ENCODE measurements at places on chromosomes 3 and 15.
A peak's percentile ranks its signal among the peaks of the same experiment; 100 is the strongest.

- DNase-seq, result no peak
Observed at GRCh38 chr3:105927741-105928140, 58.9 kb upstream of the CBLB start.

DNA sequence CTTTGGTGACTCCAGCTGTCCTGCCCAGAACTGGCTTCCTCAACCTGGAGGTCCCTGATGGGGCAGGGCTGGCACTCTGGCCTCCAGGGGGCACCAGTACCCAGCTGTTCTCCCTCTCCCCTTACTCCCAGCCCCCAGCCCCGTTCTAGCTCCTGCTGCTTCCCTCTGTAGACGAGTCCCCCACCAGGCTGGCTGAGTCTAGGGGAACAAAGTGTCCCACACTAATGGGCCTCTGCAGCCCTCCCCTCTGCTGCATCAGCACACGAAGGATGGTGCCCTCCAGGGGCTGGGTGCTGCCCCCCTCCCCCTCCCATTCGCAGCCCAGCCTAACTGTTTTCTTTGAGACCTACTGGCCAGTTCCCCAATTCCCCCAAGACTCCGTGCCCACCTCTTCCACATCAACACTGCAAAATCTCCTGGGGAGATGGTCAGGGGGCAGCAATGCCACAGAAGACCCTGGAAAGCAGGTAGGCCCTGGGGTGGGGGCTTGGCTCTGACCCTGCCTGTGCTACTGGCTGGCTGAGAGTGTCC, 4.2 kb downstream of the RHCG start:
- no peak for DNase-seq

GRCh38 chr3:50322386-50323091, at the start of gene HYAL2:
Gene HYAL2 (minus strand): TSS chr3:50322745. CDS start chr3:50320489, 2,256 bp downstream.
- peak; percentile 37 for DNase-seq

DNA sequence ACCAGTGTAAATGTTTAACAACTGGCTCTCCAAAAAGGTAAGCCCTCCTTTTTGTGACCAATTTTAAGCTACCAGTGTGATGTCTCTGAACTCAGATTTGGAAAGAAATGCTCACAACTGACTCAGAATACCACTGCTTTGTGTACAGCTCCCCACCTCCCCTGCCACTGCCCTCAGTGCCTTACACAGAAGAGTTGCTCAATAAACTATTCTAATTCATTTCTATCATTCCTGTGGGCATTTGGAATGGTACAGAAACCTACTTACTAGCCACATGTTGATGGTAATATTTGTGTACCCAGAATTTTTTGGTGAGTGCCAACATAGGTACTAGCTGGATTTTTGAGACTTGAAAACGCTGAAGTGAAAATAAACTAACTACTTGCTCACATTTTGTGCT, 16.0 kb downstream of the LRRN1 start:
- DNase-seq, result no peak

DNA sequence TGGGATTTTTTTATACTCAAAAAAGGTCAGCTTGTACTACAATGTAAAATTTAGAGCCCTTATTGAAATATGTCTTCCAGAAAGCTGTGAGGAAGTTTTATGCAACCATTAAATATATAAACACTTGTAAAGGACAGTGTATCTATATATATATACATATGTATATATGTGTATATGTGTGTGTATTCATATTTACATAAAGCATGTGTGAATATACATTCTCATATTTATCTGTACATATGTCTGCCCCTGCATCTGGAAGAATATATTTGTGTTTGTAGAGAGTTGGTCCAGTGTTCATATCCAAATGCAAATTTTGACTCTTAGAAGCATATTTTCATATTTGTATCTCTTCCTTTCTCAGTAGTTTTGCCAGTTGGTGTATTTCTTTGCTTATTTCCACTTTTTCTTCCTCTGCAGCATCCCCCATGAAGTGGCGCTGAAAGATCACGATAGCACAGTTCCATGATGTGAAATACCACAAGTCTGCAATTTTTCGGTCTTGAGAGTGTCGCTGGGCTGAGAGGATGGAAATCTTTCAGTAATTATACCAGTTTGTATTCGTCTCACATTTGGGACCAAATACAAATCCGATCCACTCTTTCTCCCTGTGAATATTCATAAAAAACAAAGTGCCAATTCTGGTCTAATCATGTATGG, 311.7 kb upstream of the DPH6 start:
- no peak for DNase-seq

DNA sequence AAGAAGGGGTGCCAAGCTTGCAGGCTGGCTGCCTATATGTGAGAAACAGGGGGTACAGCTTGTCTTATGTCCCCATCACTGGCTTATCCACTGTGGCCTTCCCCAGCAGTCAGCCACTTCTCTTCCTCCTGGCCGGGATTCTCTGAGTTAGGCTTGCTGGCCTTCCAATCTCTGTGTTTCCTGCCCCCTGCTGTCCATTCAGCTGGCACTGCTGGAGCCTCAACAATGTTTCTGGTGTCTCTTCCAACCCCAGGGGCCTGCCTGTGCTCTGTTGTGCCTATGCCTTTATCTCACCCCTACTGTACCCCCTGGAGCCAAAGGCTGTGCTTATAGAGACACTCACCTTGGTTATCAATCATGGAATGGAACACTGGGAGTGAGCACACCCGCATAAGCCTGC, 36.5 kb downstream of the ANAPC13 start:
- no peak for DNase-seq

- DNase-seq, result no peak
Observed at GRCh38 chr15:33586786-33587697, 276.3 kb downstream of the RYR3 start.

DNA sequence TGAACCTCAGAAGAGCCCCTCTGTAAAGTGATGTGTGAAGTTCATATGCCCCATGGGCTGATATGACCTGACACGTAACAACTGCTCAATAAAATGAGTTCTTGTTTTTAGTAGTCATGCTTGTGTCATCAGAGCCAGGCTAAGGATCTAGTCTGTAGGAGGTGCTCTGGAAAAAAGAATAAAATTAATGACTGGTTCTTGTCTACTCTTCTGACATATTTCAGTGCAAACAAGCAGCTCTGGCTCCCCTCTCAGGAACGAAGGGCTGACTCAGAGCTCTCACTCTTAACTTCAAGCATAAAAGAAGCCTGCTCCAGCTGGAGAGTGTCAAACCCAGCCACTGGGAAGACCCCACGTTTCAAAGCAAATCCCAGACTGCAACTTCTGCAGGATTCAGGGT, 77.0 kb downstream of the LRIG1 start:
- DNase-seq, result no peak

GRCh38 chr3:122013448-122013925, 8.6 kb downstream of the ILDR1 start:
- DNase-seq, result no peak

GRCh38 chr3:56835650-56836227, 34.0 kb upstream of the ARHGEF3 start:
- no peak for DNase-seq
